ENCODE measurements at places on chromosomes 7 and 10.

GRCh38 chr7:54080971-54081370, 461.2 kb upstream of the VSTM2A start:
- DNase-seq: no peak

DNA sequence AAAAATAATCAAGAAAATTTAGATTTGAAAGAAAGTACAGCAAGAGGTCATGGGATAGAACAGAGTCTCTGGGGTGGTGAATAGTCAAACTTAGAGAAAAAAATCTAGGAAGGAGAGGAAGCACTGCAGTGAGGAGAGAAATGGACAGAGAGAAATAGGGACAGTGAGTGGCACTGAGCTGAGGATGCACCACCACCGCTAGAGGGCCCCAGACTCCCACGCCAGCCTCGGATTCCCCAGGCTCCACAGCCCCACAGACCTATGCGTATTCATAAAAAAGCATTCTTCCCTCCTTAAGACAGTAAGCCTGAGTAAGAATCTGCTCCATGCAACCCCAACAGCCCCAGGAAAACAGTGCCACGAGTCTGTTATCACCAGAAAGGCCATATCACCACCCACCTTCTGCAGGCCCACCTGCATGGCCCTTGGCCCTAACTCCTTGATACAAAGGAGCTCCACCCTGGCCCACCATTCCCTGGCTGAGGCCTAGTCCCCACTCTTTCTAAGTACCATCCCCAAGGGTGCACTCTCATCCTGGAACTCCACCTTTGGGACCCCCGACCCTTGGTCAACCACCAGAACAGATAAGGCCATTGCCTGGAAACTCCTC, 91.0 kb downstream of the ALOX5 start:
- peak; percentile 94 for DNase-seq

GRCh38 chr7:129612112-129613015, 844 bp downstream of the NRF1 start:
- DNase-seq: peak; percentile 82

DNA sequence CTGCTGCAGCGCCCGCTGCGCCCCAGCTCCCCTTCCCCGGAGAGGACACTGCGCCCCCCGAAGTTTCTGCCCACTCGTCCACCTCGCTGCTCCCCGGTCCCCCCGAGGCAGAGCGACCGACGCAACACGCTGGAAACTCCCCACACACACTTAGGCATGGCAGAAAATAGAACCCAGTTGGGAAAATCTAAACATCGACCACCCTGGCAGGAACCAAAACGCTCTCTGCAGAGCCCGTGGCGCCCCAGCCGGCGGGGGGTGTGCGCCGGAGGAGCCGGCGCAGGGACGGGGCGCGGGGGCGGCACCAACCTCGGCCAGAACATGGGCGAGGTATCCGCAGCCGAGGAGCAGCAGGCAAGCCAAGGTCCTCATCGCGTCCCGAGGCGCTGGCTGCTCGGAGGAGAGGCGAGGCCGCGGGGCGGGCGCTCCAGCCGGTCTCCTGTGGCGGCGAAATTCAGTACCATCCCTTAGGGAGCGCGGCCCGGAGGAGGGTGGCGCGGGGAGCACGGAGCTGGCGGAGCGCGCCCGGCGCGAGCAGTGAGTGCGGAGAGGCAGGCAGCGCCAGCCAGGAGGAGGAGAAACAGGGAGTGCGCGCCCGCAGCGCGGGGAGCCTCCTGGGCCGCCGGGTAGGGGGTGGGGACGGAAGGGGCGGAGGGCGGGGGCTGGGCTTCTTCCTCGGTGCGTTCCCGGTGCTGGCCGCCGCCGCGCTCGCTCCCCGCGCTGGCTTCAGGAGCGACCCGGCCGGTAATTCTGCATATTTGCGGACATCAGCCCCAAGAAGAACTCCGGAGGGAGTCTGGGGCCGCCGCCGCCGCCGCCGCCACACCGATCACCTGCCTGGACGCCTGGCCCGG, 789 bp downstream of the PDGFA start:
- peak; percentile 73 for DNase-seq

DNA sequence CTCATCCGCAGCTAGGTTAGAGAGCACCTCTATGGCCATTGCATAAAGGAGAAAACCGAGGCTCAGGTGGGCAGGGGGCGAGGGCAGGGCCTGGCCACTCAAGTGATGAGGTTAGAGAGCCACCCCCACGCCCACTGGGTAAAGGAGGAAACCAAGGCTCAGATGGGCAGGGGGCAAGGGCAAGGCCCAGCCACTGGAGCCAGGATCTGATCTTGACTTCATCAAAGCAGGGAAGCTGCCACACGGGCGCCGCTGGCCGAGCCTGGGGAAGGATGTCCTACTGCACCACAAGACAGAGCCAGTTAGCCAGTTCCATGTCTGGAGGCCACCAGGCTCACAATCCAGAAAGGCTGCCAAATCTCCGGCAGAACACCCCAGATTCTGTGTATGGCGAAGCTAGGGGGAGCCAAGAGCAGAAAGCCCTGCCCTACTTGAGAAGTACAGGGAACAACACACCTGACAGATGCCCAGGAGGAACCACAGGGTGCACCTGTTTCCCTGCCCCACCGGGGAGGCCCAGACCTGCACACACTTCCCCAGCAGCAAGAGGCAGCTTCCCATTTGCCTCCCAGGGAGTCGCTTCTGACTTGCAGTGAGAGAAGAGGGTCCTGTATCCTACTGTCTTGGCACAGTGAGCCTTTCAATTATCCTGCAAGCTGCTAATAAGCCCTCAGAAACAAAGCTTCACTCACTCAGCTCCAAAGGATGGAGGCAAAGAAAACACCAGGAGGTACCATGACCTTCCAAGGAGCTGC, 101.9 kb downstream of the TNS3 start:
- DNase-seq: no peak

- DNase-seq: no peak
These were observed 186.9 kb downstream of the PRPF18 start for GRCh38 chr10:13773496-13774170.

DNA sequence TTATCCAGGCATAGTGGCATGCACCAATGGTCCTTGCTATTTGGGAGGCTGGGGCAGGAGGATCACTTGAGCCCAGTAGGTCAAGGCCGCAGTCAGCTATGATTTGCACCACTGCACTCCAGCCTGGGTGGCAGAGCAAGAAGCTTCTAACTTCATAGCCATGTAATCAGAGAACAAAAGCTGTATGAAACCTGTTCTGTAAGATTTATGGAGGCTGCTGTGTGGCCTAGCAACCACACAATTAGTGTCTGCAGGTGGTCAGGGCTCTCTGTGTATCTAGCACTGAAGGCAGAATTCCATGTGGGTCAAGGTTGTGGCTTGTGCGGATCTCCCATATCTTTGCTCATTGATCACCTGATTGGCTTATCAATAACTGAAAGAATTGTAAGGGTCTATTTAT, 221.5 kb upstream of the FOXK1 start:
- no peak for DNase-seq

- DNase-seq: no peak
These were observed 6.6 kb downstream of the TTYH3 start for GRCh38 chr7:2638224-2638991.

GRCh38 chr7:131843898-131844331, 287.5 kb upstream of the PODXL start:
- DNase-seq: no peak

DNA sequence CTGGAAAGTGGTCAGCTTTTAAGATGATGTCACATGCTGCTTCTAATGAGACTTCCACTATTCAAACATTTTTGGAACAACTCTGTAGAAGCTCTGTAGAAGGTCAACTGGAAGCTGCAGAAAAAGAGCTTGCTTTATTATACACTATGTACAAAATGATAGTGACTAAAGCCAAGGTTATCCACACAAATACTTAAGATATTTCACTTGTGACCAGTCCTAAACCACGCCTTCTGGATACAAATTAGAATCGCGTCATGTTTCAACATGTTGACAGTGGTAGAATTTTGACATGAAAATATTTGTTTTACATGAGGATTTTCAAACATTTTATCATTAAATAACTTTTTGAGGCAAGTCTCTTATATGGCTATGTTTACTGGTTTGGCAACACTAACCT, 499.6 kb upstream of the PHF14 start:
- DNase-seq: no peak

GRCh38 chr7:98210513-98211220, 572 bp upstream of the BHLHA15 start:
- DNase-seq: no peak

- no peak for DNase-seq
These were observed 68.3 kb upstream of the AMPH start for GRCh38 chr7:38699471-38699870.

- no peak for DNase-seq
These were observed 202.7 kb downstream of the FAM107B start for GRCh38 chr10:14571866-14572507.

- DNase-seq: no peak
These were observed 1110.6 kb downstream of the TYW1 start for GRCh38 chr7:68107261-68107660.

GRCh38 chr10:31124852-31125251, 93.2 kb upstream of the ZNF438 start:
- no peak for DNase-seq

DNA sequence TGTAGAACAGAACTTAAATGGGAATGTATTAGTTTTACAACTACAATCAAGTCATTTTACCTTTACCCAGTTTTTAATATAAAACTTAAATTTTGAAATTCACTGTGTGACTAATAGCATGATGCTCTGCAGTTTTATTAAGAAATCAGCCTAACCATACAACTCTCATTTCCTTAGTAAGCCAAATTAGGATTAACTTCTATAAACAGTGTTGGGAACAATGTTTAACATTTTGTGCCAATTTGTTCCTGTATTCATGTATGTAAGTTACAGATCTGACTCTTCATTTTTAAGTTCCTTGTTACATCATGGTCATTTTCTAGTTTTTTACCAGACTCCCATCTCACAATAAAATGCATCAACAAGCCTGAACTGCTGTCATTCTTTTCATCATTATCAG, 209.8 kb downstream of the ZEB1 start:
- DNase-seq: no peak

- no peak for DNase-seq
These were observed 28.3 kb downstream of the WDR86 start for GRCh38 chr7:151381348-151382078.

GRCh38 chr7:159033956-159034355, 110.7 kb downstream of the VIPR2 start:
- DNase-seq: no peak

DNA sequence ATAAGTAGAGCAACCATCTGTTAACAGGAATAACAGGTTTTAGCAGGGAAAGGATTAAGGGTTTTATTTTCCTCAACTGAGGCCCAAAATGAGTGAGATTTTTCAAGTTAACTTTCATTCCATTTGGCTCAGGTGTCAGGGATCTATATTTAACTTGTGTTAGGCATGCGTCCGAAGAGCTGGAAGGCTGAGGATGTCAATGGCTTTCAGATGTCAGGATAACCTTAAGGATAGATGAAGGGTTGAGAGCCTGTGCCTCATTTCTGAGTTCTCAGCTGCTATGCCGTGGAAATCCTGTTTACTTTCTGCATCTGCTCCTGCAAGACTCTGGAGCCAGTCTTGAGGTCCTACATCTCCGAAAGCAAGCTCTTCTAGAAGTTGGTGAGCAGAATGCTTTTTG, 36.4 kb upstream of the CD36 start:
- no peak for DNase-seq

DNA sequence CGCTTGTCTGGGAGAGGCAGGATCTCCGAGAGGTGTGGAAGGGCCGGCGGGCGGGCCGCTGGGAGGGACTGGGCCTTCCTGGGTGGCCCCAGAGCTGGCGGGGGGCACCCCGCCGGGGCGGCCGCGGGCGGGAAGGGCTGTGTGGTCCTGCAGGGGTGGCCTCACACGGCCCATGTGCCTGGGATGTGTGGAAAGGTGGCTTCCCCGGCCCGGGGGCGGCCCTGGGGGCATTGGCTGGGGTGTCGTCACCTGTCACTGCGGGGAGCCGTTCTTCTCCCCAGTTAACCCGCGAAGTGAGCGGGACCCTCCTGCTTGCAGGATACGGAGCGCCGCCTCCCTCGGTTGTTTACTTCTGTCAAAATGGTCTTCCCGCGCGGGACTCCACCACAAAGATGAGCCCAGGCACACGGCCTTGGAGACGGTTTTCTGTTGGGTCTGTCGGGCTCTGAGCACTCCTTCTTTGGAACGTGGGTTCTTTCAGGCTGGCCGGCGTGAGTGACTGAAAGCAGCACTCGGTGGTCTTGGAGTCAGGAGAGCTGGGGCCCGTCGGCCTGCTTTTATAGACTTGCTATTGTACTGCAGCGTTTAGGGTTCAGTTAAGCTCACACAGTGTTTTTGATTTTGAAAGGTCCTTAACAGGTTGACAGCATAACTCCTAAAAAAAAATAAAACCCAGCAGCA, 700 bp downstream of the SMC3 start:
- peak; percentile 71 for DNase-seq

DNA sequence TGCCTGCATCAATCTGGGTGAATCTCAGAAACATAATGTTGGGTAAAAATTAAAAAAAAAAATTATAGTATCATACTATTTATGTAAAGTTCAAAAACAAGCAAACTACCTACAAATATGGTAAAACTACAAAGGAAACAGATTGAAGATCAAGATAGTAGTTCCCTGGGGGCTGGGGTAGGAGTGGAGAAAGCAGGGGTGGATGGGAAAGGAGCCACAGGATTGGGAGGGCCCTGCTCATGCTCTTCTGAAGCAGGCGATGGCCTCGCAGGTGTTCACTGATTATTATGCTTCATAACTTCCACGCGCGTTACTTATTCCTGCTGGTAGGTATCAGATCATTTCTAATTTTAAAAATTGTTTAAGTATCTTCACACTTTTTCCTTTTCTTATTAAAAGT, 96.0 kb upstream of the GATA3 start:
- no peak for DNase-seq

- no peak for DNase-seq
These were observed 14.5 kb upstream of the THSD7A start for GRCh38 chr7:11846361-11846955.

DNA sequence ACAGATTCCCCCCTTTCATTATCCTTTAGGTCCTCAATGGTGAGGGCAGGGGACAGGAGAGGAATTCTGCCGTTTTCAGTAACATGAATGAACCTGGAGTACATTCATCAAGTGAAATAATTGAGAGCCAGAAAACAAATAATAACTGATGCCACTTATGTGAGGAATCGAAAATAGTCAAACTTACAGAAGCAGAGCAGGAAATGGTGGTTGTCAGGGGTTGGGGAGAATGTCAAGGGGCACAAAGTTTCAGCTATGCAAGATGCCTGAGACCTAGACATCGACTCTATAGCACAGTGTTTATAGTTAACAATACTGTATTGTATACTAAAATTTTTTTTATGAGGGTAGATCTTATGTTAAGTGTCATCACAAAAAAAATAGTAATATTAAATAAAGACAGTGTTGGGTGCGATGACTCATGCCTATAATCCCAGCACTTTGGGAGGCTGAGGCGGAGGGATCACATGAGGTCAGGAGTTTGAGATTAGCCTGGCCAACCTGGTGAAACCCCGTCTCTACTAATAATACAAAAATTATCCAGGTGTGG, 1219.8 kb downstream of the GATA3 start:
- DNase-seq: no peak

- no peak for DNase-seq
These were observed 89.0 kb downstream of the JMJD1C start for GRCh38 chr10:63376560-63377304.

DNA sequence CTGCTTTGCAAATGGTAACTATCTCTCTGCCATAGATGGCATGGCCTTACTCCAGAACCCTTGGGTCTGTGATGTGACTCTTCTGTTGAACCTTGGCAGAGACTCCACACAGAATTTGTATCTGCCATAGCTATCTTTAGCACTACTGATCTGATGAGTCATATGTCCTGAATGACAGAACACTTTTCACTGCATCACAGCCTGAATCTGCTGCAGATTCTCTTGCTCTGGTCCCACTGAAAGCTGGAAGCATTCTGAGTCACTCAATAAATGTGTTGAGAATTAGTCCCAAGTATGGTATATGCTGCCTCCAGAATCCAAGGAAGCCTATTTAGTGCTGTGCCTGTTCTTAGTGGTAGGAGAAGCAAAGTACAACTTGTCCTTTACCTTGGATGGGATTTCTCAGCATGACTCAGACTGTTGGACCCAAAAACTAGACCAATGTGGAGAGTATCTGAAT, 39.5 kb upstream of the ANKRD1 start:
- DNase-seq: no peak
